NCI-H187 treated with DMSO at 0.1 percent for 48 hours (cell line): ENCODE measurements at places on chromosomes 1 and 21.

DNA sequence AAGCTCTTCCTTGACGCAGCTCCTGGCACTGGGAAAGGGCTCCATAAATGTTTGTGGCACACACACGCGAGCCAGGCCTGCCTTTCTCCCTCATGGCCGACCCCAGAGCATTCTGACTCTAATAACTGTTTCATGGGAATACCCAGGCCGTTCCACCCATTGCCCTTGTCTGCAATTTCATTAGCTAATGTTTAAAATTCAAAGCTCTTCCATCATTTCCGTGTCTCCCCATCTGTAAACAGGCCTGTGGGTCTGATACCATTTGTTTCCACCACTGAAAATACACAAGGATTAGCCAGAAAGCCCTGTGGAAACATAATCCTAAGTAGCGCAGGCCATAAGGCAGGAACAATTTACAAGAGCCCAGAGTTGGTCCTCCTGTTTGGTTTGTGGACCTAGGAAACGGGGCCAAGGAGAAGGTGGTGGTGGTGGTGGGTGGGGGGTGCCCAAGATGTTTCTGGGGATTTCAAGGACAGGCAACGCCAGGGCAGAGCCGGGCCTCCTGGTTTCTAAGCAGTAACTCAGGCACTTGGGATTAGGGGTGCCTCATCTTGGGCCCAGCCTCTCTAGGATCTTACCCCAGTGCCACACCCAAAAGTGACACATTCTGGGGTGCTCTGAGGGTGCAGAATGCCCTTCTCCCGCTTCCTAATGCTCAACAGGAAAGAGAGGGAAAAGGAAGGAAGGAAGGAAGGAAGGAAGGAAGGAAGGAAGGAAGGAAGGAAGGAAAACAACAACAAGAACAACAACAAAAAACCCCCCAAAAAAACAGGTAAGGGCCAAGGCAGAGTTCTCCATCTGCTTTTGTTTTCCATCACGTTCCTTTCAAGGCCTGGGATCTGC is 79.4 kb downstream of the SSBP3 start:
- DNase-seq, result no peak

DNA sequence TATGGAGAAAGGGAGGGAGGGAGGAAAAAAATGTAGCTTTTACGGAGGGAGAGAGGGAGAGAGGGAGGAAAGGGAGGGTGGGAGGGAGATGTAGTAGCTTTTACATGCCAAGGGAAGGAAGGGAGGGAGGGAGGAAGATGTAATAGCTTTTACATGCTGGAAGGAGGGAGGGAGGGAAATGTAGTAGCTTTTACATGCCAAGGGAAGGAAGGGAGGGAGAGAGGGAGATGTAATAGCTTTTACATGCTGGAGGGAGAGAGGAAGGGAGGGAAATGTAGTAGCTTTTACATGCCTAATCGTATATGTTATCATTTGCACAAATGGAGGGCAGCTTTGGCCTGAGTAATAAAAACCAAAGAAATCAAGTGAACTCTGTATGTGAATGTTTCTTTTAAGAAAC is 35.6 kb downstream of the EEIG2 start:
- DNase-seq, result no peak

GRCh38 chr1:112713466-112714312 is 1.4 kb downstream of the PPM1J start:
- DNase-seq, result no peak

DNA sequence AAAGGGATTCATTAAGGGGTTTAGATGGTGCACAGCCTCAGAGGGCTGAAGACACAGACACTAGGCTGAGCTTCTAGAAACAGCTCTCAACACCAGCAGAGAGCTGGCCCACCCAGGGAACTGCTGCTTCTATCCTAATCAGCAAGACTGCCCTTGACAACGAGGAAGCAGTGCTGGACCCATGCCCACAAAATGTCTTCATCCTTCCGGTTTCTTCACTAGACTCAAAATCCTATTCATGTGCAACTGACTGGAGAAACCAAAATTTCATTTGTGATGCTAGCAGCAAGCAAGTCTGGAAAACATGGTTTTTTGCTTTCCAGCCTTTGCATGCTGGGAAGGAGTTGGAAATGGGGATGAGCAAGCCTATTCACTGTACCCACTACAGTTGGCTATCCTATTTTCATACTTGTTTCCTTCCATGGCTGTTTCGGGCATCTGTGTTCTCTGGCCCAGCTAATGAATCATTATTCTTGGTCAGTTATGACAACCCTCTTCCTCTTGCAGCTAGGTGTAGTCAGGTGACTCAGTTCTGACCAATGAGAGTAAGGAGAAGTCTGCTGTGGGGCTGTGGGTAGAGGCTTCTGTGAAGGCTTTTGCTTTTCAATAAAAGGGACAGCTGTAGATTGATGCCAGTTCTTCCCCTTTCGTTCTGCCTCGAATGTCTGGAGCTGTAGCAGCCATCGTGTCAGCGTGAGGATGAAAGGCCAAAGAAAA is 14.6 kb upstream of the TMEM61 start:
- DNase-seq, result no peak
